ENCODE measurements at places on chromosomes 3 and 15.

DNA sequence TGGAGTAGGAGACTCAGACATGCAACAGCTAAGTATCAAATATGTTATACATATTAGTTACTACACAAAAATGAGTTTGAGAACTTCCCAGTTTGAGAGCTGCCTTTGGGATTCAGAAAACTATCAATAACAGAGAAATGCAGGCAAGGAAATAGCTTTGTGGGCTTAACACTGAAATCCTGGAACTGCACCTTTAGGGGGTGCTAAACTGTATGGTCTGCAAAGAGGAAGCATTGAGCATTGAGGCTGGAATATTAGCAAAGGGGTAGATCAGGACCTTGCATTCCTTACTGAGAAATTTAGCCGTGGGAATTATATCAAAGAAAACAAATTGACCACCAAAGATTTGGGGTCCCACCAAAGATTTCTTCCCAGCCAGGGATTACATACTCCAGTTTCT lies 580.0 kb downstream of the ZNF385D start:
- peak; percentile 21 for DNase-seq

DNA sequence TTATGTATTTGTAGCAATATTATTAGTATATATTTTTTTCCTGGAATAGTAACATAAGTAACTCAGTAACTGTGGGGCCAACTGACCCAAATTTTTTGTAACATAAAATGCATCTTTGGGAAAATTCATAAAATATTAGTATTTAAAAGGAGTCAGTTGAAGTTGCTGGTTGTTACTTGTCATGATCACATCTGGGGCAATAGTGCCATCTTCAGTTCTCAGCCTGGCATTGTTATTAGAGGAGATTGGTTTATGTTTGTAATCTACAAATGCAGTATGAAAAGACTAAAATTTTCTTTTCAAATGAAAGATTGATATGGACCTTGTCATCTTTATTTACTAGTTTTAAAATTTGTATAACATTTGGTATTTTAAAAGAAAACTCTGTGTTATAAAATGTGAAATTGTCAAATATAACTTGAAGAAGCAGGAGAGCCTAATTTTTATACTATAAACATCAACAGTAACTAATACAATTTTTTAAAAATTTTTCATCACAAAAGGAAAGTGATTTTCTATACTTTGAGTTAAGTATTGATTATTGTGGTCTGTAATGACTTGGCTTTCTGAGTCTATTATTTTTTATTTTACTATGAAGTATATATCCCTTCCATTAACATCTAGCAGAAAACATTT lies 38.8 kb upstream of the MLF1 start:
- DNase-seq = peak; percentile 24

- DNase-seq = no peak
Observed at GRCh38 chr15:64975390-64975789, 14.3 kb downstream of the SPG21 start.

GRCh38 chr3:22565393-22565792 lies 637.7 kb upstream of the UBE2E2 start:
- DNase-seq = no peak

DNA sequence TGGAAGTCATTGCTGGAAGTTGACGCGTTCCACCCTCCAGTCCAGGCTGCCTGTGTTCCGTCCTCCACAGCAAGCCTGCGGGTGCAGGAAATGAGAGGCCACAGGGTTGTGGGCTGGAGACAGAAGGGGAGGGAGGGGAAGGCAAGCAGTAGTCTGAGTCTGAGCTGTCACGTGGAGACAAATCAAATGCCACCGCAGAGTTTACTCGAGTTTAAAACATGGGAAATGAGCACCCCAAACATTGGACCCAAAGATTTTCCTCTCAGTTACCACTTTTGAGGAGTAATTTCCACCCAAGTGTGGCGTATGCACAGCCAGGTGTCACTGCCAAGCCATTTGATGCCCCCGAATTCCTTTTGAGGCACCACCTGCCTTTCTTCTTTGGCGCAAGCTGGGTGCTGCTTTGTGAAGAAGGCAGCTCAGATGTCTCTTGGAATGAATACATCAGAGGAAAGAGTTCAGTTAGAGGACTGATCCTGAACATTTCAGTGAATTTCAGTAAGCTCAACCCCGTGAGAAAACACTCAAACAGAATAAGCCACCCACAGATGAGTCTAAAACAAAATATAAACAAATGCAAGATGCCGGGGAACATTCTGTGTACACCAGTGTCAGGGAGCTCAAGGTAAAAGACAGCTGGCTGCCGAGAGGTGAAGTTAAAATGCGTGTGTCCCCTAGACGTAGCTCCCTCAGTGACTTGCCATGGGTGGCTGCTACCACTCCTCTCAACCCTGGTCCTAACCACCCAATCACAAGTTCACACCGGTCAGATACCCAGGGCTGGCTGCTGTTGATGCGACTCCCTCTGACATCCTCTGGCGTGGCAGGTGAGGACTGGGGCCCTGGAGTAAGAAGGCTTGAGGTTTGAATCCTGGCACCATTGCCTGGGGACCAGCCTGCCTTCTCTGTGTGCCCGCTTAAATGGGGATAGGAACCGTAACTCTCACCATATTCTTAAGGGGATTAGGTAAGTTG lies 203.8 kb downstream of the UACA start:
- no peak for DNase-seq

DNA sequence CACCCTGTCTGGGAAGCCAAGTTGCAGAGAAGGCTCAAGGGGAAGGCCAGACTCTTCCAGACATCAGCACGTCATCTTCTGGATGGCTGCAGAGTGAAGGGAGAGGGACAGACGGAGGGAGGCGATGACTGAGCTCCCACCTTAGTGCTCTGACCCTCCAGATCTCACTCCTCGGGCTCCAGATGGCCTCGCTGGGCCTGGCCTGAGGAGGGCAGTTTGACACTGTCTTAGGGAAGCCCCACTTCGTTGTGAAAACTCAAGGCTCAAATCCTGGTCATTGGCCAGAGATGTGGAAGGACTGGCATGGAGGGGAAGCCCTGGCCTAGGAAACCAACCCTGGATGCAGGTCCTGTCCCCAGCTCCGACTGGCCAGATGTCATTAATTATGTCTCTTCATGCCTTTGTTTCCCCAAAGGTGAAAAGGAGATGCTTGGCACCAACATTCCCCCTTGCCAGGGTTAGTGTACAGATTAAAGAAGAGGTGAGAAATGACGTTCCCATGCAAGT lies 70.4 kb downstream of the ADCY5 start:
- DNase-seq = no peak

GRCh38 chr3:157607826-157608405 lies 104.7 kb upstream of the VEPH1 start:
- no peak for DNase-seq

DNA sequence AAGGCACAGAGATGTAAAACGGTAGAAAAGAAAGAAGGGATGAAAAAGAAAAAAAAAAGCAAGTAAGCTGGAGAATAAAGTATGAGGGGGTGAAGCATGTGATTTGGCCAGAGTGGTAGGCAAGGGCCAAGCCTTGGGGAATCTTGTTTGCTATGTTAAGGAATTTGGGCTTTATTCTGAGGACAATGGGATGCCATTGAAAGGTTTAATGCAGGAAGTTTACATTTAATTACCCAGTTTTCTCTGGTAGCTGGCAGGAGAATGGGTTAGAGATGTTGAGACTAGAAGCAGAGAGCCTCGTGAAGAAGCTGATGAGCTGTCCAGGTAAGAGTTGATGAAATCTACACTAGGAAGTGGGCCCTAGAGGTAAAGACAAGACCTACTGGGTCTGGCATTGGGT lies 455.9 kb downstream of the PDCD6IP start:
- no peak for DNase-seq

DNA sequence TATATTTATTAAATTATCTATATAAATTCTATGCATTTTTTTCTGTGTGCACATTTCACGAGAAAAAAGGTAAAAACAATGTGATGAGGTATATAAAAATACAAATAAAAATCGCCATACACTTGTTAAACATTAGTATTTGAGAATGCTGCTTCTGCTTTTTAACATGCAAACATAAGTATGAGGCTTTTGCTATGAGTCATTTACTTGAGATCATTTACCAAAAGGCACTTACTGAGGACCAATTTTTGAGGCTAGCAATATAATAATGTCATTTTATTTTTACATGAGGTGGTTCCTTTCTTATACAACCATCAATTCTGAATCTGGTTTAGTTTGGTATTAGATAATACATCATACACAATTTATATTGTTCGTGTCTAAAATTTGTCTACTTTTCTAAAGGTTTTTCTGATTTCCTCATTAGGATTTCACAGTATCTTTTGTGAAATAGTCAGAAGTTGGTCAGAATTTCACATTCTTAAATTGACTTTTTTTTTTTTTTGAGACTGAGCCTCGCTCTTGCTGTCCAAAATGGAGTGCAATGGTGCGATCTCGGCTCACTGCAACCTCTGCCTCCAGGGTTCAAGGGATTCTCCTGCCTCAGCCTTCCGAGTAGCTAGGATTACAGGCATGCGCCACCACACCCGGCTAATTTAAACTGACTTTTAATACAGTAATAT lies 25.6 kb downstream of the DCUN1D1 start:
- no peak for DNase-seq

DNA sequence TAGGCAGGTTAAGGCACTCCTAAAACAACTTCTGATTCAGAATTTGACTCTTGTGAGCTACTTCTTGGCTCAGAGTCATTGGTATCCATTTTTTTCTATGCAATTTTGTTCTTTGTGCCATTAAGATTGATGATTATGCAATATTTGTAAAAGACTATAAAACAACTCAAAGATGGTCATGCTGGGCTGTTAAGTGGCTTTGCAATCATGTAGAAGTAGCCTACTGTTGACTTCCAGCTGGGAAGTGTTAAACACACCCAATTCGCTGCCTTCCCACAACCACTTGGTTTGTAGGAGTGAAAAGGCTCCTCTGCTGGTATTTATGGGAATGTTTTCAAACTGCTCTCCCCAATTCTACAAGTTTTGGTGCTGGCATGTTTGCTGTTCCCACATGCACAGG lies 74.7 kb upstream of the COL6A6 start:
- DNase-seq = no peak

DNA sequence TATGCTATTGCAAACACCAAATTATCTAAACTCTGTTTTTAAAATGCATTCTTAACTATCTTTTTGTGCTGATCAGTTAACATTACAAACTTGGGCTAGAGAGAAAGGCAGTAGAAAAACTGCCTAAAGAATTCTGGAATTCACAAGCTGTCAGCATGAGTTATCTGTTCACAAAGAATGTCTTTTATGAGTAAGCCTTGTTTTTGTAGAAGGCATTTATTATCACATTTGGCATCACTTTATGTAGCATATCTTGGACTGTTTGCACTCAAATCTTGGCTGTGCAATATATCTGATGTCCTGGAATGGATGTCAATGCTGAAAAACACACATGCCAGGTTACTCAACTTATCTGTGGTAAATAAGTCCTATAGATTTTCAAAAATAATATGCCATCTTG lies 15.5 kb upstream of the BCHE start:
- no peak for DNase-seq

DNA sequence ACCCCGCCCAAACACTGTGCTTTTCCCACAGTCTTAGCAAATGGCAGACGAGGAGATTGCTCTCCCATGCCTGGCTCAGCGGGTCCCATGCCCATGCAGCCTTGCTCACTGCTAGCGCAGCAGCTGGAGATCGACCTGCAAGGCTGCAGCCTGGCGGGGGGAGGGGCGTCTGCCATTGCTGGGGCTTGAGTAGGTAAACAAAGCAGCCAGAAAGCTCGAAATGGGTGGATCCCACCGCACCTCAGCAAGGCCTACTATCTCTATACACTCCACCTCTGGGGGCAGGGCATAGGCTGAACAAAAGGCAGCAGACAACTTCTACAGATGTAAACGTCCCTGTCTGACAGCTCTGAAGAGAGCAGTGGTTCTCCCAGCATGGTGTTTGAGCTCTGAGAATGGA lies 27.2 kb upstream of the WDR5B start:
- no peak for DNase-seq

- DNase-seq = peak; percentile 81
Observed at GRCh38 chr3:171460725-171461524, 720 bp upstream of the TNIK start.

Data from mammary epithelial cell (primary cell).